ENCODE measurements at places on chromosomes 16 and 17. TPM values are rescaled to one million over a fixed set of nuclear protein-coding genes. Genes with fewer than 3 reads are reported as not detected.

DNA sequence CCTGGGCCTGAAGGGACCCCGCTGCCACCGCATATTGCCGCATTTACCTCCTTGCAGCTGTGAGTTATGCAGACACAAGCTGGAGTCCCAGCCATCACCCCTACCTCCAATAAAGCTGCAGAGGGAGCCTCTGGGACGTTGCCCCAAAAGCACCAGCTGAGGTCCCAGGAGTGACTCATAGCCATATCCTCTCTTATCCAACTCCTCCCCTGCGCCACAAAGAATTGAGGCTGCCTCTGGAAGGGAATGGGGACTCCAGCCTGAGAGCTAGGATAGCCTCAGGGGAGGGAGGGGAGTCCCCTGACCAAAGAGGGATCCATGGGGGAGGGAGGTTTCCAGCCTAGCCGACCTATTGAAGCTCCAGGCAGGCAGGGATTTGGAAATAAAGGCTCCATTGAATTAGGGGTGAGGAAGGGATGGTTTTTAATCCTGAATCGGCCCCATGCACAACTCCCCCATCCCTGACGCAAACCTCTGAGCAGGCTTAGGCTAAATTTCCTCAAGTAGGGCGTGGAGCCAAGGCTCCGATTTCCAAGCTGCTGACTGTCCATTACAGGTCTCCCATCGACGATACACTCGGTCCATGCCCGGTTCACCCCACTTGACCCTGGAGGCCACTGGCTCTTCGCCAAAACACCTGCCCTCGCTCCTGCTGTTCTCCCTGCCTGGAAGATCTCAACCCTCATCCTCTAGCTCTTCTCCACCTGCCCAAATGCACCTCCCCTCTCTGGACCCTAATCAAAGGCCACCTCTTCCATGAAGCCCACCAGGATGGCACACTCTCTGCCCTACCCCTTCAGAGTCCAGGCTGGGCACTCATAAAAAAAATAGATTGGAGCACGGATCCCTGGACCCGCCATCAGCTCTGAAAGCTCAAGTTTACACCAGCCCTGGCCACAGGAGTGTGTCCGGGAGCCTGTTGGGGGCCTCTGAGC, 27.5 kb downstream of the PIMREG start:
- no peaks in the 10 kb centered on the region for H3K36me3 ChIP-seq
- H3K4me1 ChIP-seq = no peaks in the 10 kb centered on the region
- H3K4me3 ChIP-seq = no peak overlapping the region
- no peak overlapping the region for H3K27ac ChIP-seq
- no peaks in the 10 kb centered on the region for H3K27me3 ChIP-seq

GRCh38 chr17:83110735-83111134, 31.3 kb downstream of the METRNL start:
- no peak overlapping the region for H3K27ac ChIP-seq
- H3K4me1 ChIP-seq = peaks cover 15% of the 10 kb centered on the region
- peaks cover 3% of the 10 kb centered on the region for H3K27me3 ChIP-seq
- DNase-seq = no peak
- no peaks in the 10 kb centered on the region for H3K36me3 ChIP-seq

- H3K4me1 ChIP-seq = peaks cover 3% of the 10 kb centered on the region
- H3K36me3 ChIP-seq = peaks cover 23% of the 10 kb centered on the region
- peak; percentile 57 for DNase-seq
- H3K27ac ChIP-seq = peak overlapping the region; percentile 91
Measured at GRCh38 chr17:41917679-41918313, 955 bp downstream of the ACLY start.

- DNase-seq = no peak
- H3K4me3 ChIP-seq = no peak overlapping the region
- H3K27me3 ChIP-seq = no peaks in the 10 kb centered on the region
- H3K27ac ChIP-seq = no peak overlapping the region
- no peaks in the 10 kb centered on the region for H3K4me1 ChIP-seq
Measured at GRCh38 chr16:87037012-87037411, 280.2 kb downstream of the C16orf95 start.

- H3K27ac ChIP-seq = no peak overlapping the region
- no peaks in the 10 kb centered on the region for H3K4me1 ChIP-seq
- no peak for DNase-seq
Measured at GRCh38 chr17:80439499-80439898, 24.5 kb downstream of the ENDOV start.

- H3K36me3 ChIP-seq = no peaks in the 10 kb centered on the region
- H3K27ac ChIP-seq = no peak overlapping the region
- no peak for DNase-seq
- no peak overlapping the region for H3K4me3 ChIP-seq
Measured at GRCh38 chr16:4419402-4419959, 3.1 kb upstream of the CORO7 start.

GRCh38 chr16:4410335-4411075, 5.9 kb downstream of the CORO7 start:
- no peaks in the 10 kb centered on the region for H3K27me3 ChIP-seq
- H3K4me1 ChIP-seq = peaks cover 2% of the 10 kb centered on the region
- H3K36me3 ChIP-seq = peaks cover 84% of the 10 kb centered on the region

- H3K27me3 ChIP-seq = no peaks in the 10 kb centered on the region
- H3K27ac ChIP-seq = no peak overlapping the region
- DNase-seq = no peak
- peaks cover 53% of the 10 kb centered on the region for H3K36me3 ChIP-seq
- no peaks in the 10 kb centered on the region for H3K4me1 ChIP-seq
- H3K4me3 ChIP-seq = no peak overlapping the region
Measured at GRCh38 chr17:80389011-80389995, 25.7 kb upstream of the ENDOV start.

GRCh38 chr16:8519179-8519578, 71.1 kb downstream of the TMEM114 start:
- H3K4me3 ChIP-seq = no peak overlapping the region
- peak overlapping the region; percentile 21 for H3K27ac ChIP-seq
- H3K4me1 ChIP-seq = no peaks in the 10 kb centered on the region
- H3K27me3 ChIP-seq = no peaks in the 10 kb centered on the region

- no peak for DNase-seq
- H3K4me1 ChIP-seq = peaks cover 3% of the 10 kb centered on the region
- H3K4me3 ChIP-seq = no peak overlapping the region
- H3K27ac ChIP-seq = no peak overlapping the region
Measured at GRCh38 chr17:68603027-68603426, 1.9 kb upstream of the FAM20A start.

DNA sequence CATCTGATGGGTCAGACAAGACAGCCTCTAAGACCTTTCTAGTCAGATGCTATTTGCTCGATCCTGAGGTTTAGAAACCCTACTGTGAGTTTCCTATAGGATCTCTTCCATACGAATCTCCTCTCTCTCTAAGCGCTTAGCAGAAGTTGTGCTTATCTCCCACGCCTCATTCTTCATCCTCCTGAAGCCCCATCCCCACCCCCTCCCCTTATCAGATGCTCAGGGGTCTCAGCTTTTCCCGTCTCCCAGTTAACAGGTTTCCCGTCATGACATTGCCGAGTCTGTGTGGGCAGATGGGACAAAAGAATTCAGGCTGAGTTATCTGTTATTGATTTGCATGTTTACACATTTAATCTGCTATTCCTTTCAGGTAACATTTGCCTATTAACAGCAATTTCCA, 99.0 kb upstream of the PIRT start:
- H3K27me3 ChIP-seq = no peaks in the 10 kb centered on the region
- H3K27ac ChIP-seq = no peak overlapping the region
- no peak overlapping the region for H3K4me3 ChIP-seq
- DNase-seq = no peak

GRCh38 chr16:86375851-86376250, 134.5 kb upstream of the FOXF1 start:
- no peak for DNase-seq
- H3K4me1 ChIP-seq = no peaks in the 10 kb centered on the region
- H3K4me3 ChIP-seq = no peak overlapping the region
- H3K36me3 ChIP-seq = no peaks in the 10 kb centered on the region

GRCh38 chr17:68459037-68459639, 1.8 kb upstream of the WIPI1 start:
- H3K4me3 ChIP-seq = no peak overlapping the region
- no peak for DNase-seq
- H3K4me1 ChIP-seq = no peaks in the 10 kb centered on the region
- peaks cover 14% of the 10 kb centered on the region for H3K27me3 ChIP-seq
- H3K36me3 ChIP-seq = no peaks in the 10 kb centered on the region

DNA sequence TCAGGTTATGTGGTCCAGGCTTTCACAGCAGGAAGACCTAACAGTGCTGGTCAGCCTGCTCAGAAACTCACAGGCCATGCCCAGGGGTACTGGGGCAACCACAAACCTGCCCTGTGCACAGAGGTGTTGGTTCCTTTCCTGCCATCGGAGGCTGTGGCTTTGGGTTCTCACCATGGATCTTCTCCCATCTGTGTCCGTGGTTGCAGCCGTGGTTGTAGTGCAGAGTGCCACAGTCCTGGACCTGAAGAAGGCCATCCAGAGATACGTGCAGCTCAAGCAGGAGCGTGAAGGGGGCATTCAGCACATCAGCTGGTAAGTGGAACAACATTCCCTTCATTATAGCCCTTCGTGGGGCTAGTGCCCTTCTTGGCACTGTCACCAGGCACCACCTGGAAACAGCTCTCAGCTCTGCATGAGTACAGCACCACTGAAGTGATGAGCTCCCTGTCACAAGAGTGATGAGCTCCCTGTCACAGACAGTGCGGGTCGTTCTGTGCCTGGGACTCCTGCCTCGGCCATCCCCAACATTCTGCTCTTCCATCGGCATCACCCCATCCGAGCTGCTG, 2.0 kb downstream of the SNRNP25 start:
- H3K27me3 ChIP-seq = no peaks in the 10 kb centered on the region
- H3K27ac ChIP-seq = no peak overlapping the region
- no peak overlapping the region for H3K4me3 ChIP-seq
- H3K4me1 ChIP-seq = no peaks in the 10 kb centered on the region
- no peaks in the 10 kb centered on the region for H3K36me3 ChIP-seq
- DNase-seq = no peak

DNA sequence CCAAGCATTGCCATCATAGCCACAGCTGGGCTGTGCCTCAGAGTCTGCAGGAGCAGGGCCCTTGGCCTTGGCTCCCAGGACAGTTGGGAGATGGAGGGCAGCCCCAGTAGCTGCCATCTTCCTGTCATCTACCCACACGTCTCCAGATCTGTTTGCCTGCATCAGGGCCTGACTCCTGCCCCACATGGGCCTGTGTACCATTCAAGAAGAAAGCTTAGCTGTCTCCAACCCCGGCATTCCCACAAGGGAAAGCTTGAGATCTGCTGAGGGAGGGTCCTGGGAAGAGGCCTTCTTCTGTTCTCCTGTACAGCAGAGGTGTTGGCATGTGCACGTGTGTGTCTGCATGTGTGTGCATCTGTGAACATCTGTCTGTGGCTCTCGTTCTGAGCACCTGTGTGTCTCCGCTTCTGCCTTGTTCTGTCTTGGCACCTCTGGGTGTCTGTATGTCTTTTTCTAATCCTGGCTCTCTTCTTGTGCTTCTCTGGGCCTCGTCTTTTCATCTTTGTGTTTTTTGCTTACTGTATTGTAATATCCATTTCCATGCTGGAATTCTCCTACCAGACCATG, 122.2 kb downstream of the MRM1 start:
- peaks cover 2% of the 10 kb centered on the region for H3K4me1 ChIP-seq
- no peak overlapping the region for H3K27ac ChIP-seq
- peaks cover 7% of the 10 kb centered on the region for H3K27me3 ChIP-seq
- no peak overlapping the region for H3K4me3 ChIP-seq
- no peak for DNase-seq
- H3K36me3 ChIP-seq = no peaks in the 10 kb centered on the region

DNA sequence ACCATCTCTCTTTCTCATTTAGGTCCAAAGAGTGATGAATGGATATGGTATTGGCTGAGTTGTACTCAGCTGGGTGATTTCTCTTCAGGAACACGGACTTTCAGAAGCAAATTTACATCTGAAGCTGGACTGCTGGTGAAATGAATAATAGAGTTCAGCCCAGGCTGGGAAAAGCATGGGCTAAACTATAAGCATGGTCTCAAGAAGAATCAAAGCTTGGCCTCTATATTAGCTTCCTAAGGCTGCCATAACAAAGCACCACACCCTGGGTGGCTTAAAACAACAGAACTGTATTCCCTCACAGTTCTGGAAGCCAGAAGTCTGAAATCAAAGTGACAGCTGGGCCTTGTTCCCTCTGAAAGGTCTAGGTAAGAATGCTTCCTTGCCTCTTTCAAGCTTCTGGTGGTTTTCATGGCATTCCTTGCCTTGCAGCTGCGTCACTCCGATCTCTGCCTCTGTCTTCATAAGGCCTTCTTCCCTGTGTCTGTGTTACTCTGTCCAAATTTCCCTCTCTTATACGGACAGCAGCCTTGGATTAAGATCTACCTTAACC, 89.8 kb upstream of the CES5A start:
- no peaks in the 10 kb centered on the region for H3K36me3 ChIP-seq
- H3K4me1 ChIP-seq = no peaks in the 10 kb centered on the region
- DNase-seq = no peak
- H3K27me3 ChIP-seq = no peaks in the 10 kb centered on the region
- no peak overlapping the region for H3K27ac ChIP-seq

GRCh38 chr16:27048316-27048715, 18.4 kb upstream of the C16orf82 start:
- H3K4me3 ChIP-seq = no peak overlapping the region
- H3K4me1 ChIP-seq = no peaks in the 10 kb centered on the region
- H3K27ac ChIP-seq = no peak overlapping the region
- no peak for DNase-seq
- H3K27me3 ChIP-seq = no peaks in the 10 kb centered on the region
- no peaks in the 10 kb centered on the region for H3K36me3 ChIP-seq

- no peaks in the 10 kb centered on the region for H3K36me3 ChIP-seq
- no peak overlapping the region for H3K27ac ChIP-seq
- H3K4me3 ChIP-seq = no peak overlapping the region
- no peaks in the 10 kb centered on the region for H3K27me3 ChIP-seq
- DNase-seq = no peak
Measured at GRCh38 chr16:57664662-57665025, 3.5 kb upstream of the ADGRG3 start.

DNA sequence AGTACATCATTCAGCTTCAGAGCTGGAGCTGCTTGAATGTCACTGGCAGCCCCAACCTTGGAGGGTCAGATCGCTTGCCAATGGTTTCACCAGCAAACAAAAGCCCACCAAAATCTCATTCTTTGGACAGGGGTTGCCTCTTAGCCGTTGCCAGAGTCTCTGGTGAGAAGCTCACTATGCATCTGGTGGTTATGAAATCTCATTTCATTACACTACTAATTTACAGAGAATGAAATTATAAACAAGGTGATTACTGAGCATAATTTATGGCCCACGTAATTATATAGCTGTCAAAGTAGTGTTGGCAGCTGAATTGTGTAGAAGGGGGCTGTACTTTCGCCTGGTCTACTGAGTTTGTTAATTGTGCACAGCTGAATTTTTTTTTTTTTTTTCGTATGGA, 688.9 kb upstream of the KIF2B start:
- no peaks in the 10 kb centered on the region for H3K4me1 ChIP-seq
- no peak overlapping the region for H3K4me3 ChIP-seq
- no peak for DNase-seq
- no peaks in the 10 kb centered on the region for H3K36me3 ChIP-seq

GRCh38 chr17:7136266-7136877, 21.8 kb upstream of the ASGR2 start:
- H3K27ac ChIP-seq = no peak overlapping the region
- peak; percentile 67 for DNase-seq
- H3K4me3 ChIP-seq = no peak overlapping the region
- no peaks in the 10 kb centered on the region for H3K36me3 ChIP-seq

Gene NUDT21
- polyA plus RNA-seq = 49.6 TPM

Gene TMEM92
- 91.1 TPM for polyA plus RNA-seq

Gene DOC2B
- polyA plus RNA-seq = 0.27 TPM

Gene KRT31
- not detected for polyA plus RNA-seq

Gene BICDL2
- 19.1 TPM for polyA plus RNA-seq

Gene MYL4
- polyA plus RNA-seq = not detected

Gene SLC52A1
- 41.6 TPM for polyA plus RNA-seq

Gene DNASE1
- polyA plus RNA-seq = 249 TPM

Gene VASN
- polyA plus RNA-seq = 0.81 TPM

Gene ENPP7
- 197 TPM for polyA plus RNA-seq

Gene TRPV2
- polyA plus RNA-seq = 0.45 TPM
